ENCODE measurements at places on chromosomes 12 and 14.

- DNase-seq = no peak
These were observed 3.1 kb downstream of the SMOC1 start for GRCh38 chr14:69882116-69882864.

DNA sequence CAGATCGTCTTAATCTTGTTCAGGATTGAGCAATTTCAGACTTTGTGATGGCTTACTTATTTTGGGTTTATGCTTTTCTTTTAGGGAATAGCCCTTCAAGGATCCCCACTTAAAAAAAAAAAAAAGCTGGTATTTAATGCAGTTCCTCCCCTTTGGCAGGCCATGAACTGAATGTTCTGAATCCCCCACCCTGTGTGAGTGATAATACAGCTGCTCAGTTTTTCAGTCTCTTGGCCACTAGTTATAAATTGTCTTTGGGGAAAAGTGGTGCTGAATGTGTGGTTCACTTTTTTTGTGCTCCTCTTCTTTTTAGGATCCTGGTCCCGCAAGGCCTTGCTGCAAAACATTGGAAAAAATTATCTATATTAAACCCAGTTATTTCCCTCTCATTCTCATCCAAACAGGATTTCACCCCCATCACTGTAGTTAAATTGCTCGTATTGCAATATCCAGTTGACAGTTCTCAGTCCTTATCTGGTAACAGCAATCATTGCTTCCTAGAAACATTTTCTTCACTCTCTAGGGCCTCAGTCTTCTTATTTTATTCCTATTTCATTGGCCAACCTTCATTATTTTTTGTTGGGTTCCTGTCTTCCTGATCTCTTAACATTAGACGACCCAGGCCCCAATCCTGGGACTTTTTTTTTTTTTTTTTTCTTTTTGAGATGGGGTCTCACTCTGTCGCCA lies 73.1 kb upstream of the PAWR start:
- DNase-seq = no peak

DNA sequence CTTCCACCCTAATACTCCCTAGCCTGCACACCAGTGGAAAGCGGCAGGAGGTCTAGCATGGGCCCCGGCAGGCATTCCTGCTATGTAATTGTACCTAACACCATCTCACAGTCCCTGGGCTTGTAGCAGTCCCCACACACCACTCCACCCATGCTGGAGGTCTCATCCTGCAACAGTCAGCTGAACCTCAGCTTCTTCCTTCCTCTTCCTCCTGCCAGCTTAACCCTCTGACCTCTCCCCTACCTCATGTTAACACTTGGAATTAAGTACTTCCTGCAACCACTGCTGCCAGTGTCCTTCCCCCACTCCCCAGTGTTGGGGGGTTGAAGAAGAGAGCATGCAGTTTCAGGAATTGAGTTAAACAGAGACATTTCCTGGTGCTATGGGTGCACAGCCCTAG lies 7.6 kb downstream of the ADCY4 start:
- peak; percentile 22 for DNase-seq

DNA sequence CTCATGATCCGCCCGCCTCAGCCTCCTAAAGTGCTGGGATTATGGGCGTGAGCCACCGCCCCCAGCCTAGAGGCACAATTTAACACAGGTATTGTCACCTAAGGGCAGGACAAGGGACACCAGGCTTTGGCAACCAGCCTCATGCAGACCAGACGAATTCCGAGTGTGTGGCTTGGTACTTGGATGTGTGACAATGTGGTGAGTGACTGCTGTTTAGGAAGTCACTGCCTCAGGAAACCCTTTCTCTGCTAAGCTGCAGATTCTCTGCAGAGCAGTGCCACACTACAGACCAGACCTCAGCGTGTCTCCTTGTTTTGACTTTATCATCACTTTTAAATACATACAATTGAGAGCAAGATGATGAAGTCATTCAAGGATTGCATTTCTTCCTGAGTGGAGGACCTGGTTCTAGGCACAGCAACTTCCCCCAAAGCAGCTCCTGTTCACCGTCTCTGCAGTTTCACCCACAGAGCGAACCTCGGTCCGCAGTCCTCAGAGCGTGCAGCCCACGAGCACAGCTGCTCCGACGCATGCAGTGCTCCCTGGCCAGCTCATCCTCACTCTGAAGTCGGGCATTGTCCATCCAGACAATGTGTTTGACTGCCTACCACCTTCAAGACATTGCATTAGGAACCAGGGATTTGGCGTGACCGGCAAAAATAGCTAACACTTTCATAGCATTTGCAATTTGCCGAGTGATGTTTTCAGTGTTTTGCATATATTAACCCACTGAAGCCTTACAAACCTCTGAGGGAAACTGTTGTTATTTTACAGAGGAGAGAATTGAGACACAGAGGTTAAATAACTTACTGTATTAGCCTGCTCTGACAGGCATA lies 235.2 kb downstream of the CHST11 start:
- DNase-seq = no peak

DNA sequence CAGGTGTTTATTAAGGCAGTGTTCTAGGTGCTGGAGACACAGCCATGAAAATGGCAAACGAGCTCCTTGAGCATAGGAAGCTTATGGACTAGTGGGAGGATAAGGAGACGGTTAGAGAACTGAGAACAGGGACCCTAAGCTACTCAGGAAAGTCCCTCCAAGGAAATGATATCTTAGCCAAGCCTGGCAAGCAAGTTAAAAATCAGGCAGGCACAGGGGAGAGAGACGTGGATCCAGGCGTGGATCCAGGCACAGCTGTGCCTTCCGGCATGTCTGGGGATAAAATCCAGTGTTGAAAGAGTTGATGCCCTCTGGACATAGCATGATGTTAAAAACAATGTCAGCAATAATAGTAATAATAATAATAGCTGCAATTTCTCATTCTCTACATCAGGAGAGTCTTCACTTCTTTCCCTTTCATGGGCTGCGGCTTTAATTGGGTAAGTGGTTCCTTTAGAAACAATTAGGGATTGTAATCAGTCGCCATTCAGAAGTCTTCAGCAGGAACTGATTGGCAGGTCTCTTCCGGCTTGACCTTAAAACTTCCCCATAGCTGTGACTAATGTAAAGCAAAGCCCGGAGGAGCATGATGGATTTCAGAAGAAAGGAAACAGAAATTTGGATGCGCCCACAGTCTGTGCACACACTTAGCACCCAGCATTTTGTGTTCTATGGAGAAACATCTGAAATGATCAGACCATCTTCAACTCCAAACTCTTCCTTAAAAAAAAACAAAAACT lies 230.2 kb downstream of the SLC41A2 start:
- no peak for DNase-seq

GRCh38 chr12:79380402-79380801 lies 310.4 kb downstream of the PAWR start:
- DNase-seq = no peak

DNA sequence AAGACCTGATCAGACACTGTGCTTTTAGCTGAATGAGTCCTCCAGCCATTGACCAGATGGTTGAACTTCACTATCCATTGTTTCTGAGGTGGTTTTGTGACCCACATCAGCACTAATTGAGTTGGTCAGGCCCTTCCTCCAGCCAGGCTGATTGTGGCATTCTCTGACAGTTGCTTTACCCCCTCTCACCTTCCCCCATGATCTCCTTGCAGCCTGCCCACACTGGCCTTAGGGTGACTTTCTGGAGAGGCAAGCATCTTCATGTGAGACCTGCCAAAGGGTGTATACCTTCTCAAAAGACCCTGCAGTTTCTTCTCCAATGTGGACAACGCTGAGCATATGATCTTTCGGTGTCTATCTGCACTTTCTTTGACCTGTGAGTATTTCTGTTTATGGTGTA lies 83.9 kb downstream of the GPATCH2L start:
- DNase-seq = no peak

- no peak for DNase-seq
These were observed 75.2 kb downstream of the CMAS start for GRCh38 chr12:22121224-22121623.

DNA sequence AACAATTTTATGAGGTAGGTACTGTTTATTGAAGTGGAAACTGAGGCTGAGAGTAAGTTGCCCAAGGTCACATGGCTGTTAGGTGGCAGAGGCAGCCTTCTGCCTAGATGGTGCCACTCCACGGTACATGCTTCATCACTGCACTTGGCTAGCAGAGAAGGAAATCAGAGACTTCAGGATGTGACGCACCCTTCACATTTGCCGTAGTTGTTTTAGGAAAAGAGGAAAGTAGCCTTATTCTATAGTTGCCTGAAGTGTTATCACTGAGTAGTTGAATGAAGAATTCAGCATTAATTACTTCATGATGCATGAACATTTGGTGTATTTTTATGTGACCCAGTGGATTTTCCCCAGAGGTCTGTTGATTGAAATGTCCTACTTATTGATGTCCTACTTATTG lies 55.7 kb downstream of the ERC1 start:
- no peak for DNase-seq

DNA sequence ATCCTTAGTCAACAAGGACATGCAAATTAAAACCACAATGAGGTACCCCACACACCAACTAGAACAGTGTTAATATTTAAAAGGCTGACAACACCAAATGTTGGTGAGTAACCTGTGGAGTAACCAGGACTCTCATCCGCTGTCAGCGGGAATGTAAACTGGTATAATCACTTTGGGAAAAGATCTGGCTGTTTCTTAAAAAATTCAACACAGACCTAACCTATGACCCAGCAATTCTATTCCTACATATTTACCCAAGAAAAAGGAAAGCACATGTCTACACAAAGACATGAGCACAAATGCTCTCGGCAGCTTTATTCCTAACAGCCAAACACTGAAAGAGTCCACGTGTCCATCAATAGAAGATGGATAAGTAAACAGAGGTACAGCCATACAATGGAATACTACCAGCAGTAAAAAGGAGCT lies 26.6 kb downstream of the NRDE2 start:
- no peak for DNase-seq

- no peak for DNase-seq
These were observed 22.2 kb upstream of the NUAK1 start for GRCh38 chr12:106160915-106161314.

DNA sequence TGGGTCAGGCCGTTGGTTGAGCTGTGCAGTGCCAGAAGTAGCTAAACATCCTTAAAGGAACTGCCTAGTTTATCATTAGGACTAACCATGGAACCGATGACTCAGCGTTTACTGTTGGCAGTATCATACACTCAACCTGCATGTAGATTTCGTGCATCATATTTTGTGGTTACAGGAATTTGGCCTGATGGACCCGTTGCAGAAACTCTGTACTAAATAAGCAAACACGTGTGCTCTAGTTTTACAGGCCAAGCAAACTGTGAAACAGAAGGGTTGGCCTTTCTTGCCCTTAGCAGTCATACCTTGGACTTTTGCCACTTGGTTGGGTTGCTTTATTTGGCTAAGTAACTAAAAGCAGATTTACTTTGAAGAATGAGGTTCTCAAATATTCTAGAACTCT lies 35.6 kb downstream of the DGLUCY start:
- peak; percentile 51 for DNase-seq

DNA sequence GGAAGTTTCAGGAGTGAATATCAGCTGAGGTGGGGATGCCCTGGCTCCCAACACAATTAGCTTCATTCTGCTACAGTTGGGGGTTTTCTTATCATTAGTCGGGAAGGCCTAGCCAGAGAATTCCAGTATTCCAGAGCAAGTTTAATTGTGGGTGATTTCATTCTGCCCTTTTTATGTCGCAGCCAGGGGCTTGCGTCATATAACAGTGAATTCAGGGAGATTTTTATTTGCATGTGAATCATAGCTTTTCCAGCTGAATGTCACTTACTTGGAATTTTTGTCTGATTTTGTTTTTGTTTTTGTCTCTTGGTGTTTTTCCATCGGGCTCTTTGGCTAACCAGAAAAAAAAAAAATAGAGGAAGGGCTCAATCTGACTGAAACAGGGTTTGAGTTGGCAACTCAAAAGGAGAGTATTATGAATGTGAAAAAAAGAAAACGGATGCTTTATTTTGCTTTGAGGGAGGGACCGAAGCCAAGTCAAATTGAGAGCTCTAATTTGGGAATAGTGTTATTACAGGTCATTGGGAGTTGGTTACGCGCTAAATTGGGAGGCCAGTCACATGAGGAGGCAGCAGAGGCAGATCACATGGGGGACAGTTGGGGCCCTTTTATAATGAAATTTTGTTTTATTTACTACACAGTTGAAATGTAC lies 119.4 kb downstream of the SAMD4A start:
- no peak for DNase-seq

DNA sequence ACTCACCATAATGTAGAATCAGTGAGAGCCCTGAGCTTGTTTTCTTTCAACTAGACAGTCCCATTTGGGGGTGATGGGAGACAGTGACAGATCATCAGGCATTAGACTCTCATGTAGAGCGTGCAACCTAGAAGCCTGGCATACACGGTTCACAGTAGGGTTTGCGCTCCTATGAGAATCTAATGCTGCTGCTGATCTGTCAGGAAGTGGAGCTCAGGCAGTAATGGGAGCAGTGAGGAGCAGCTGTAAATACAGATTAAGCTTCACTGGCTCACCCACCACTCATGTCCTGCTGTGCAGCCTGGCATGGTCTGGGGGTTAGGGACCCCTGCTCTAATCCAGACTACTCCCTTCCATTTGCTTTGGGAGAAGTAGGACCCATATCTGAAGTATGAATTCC lies 55.6 kb downstream of the FNTB start:
- DNase-seq = no peak

- no peak for DNase-seq
These were observed 2.7 kb upstream of the BEGAIN start for GRCh38 chr14:100589760-100590469.

DNA sequence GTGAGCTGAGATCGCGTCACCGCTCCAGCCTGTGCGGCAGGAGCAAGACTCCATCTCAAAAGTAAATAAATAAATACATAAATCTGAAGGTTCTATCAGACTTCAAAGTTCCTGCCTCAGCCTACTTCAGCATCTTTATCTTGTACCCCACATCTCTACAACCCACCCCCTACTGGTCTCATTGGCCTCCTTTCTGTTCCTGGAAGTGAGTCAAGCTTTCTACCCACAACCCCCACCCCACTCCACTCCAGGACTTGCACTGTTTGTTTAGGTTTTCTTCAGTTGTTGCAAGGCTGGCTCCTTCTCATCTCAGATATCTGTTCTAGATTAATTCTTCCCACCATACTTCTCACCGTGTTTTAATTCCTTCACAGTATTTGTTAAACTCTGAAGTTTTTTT lies 714 bp upstream of the PSMC6 start:
- DNase-seq = no peak

DNA sequence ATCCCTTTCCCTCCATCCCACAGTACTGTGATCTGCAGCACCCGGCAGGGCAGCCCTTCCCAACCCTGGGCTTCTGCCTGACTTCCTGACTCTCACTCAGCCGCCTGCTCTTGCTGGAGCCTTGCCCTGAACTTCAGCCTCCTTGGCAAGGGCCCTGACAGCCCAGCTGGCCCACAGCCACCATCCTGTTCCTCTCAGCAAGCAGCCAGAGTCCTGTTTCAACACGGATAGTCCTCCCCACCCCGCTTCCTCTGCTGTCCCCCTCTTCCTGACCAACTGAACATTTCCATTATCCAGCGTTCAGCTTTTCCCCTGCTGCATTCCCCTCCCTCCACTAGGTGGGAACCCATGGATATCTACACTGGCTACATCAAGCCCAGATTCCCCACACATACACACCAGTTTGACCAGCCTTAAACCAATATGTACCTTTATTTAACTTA lies 74.0 kb upstream of the MDM1 start:
- DNase-seq = peak; percentile 93
